ENCODE measurements at places on chromosomes 1 and 21.

- no peak for DNase-seq
Measured at GRCh38 chr1:32881871-32882850, 4.1 kb upstream of the HPCA start.

- DNase-seq, result no peak
Measured at GRCh38 chr21:22898051-22898665, 1899.9 kb downstream of the NCAM2 start.

- DNase-seq, result no peak
Measured at GRCh38 chr1:206011057-206011456, 7.9 kb upstream of the RAB7B start.

DNA sequence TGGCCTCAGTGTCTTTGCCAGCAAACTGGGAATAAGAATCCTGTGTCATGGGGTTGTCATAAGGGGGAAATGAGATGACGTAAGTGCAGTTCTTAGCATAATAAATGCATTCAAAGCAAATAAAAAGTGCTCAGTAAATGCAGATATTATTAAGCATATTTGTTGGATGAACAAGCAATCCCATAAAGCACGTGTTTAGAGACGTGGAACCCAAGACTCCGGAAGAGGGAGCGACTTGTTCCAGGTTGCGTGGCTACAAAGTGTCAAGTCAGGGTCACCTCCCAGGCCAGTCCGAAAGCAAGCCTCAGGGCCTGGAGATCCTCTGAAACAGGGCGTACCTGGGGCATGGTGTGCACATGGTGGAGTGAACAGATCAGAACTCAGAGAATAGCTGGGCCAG, 58.0 kb upstream of the LAPTM5 start:
- no peak for DNase-seq

DNA sequence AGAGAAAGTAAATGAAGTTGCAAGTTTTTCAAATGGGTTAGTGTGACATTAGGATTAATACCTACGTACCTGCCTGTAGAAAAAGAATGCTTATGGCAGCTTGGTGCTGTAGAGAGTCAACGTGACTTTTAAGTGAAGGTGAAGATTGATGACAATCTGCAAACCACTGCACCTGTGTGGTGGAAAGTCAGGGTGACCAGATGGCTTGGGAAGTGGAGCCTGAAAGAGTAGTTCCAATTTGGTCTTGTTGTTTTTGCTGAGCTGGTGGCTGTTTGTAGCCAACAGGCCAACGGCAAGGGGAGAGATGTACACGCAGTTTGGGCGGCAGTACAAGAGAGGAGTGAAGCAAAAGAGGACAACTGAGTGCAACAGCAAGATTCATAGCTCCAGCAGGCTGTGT, 78.1 kb upstream of the JAK1 start:
- no peak for DNase-seq

DNA sequence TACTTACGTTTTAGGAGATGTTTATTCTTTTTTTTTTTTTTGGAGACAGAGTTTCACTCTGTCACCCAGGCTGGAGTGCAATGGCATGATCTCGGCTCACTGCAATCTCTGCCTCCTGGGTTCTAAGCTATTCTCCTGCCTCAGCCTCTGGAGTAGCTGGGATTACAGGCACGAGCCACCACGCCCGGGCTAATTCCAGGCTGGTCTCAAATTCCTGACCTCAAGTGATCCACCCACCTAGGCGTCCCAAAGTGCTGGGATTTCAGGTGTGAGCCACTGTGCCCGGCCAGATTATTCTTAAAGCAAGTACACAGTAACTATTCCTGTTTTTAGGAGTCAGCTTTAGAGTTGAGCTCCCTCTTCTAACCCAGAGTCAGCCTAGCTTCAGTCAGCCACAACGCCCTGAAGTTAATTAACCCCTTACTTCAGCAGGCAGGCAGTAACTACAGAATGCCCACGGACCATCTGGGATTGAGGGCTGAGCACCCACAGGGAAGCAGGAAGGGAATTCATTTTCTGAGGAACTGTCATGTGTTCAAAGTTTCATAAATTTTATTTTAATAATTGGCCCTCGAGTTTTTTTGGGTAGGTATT, 5.3 kb upstream of the ID3 start:
- DNase-seq, result no peak

GRCh38 chr1:37051346-37051745, 17.0 kb upstream of the GRIK3 start:
- DNase-seq, result no peak

DNA sequence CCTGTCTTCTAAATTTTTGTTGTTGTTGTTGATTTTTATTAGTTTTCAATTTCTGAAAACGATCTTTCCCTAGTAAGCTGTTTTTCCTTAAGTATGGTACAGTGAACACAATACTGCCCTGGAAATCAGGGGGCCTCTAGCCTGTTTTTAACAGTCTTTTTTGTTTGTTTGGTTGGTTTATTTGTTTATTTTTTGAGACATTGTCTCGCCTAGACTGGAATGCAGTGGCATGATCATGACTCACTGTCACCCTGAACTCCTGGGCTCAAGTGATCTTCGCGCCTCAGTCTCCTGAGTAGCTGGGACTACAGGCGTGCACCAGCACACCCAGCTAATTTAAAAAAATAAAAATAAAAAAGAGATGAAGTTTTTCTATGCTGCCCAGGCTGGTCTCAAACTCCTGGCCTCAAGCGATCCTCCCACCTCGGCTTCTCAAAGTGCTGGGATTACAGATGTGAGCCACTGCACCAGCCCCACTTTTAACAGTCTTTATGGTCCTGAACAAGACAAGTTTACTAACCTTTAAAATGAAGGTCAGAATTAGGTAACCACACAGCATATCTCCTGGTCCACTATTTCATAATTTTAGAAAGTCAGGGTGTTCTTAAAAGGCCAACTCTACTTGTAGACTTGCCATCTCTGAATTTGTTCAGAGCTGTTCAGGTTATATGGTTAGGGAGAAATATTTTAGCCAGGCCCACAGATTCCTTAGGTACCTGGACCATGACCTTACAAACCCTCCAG, 35.4 kb downstream of the TBCE start:
- no peak for DNase-seq

- DNase-seq, result no peak
Measured at GRCh38 chr1:116044071-116044470, 67.1 kb upstream of the MAB21L3 start.

GRCh38 chr1:19762175-19762779, 37.4 kb downstream of the TMCO4 start:
- peak; percentile 27 for DNase-seq

DNA sequence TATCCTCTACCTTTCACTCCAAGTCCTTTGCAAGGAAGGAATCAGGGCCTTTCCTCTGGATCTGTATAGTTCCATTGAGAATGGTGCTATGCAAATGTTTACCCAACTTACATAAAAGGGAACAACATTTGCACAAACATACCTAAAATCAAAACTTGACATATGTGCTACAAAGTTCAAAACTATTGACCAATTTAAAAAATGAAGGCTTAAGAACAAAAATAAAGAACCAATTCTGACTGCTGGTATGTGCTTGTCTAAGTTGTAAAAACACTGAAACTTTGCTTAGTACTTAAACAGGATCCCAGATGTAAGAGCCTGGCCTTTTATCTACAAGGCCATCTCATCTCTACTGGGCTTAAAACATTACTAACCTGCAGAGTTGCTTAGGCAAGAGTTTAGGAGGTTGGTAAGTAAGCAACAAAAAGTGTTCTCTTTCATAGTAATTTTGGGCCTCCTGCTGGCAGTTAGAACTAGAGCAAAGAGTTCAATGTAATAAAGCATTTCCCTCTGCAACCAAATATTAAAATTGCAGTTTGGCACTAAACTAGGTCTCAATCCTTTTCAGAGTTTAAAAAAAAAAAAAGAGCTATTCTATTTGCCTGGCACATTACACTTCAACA, 2.0 kb downstream of the SCMH1 start:
- DNase-seq, result no peak

GRCh38 chr1:15489052-15489736, 13.3 kb downstream of the CELA2B start:
- no peak for DNase-seq

- DNase-seq, result no peak
Measured at GRCh38 chr1:16430606-16431005, 6.6 kb downstream of the SPATA21 start.
